ENCODE measurements at places on chromosomes 7 and 10. TPM values are rescaled to one million over a fixed set of nuclear protein-coding genes. Genes with fewer than 3 reads are reported as not detected.
A peak's percentile ranks its signal among the peaks of the same experiment; 100 is the strongest.

DNA sequence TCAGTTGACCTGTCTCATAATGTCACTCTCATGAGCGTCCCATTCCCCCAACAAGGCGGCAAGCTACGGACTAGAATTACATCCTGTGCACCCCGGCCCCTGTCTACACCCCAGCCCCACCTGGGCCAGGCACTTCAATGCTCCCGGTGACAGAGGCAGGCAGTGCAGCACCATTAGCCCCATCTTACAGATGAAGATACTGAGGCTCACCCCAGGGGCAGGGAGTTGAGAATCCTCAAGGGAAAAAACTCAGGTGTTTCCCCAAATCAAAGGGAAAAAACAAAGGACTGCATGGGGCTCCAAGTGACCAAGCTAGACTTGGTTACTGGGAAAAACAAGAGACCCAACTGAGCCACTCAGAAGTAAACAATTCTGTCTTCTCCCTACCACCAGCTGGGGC is 4.5 kb downstream of the DLG5 start:
- no peaks in the 10 kb centered on the region for H3K36me3 ChIP-seq
- H3K4me1 ChIP-seq, result peaks cover 46% of the 10 kb centered on the region
- no peak for DNase-seq

DNA sequence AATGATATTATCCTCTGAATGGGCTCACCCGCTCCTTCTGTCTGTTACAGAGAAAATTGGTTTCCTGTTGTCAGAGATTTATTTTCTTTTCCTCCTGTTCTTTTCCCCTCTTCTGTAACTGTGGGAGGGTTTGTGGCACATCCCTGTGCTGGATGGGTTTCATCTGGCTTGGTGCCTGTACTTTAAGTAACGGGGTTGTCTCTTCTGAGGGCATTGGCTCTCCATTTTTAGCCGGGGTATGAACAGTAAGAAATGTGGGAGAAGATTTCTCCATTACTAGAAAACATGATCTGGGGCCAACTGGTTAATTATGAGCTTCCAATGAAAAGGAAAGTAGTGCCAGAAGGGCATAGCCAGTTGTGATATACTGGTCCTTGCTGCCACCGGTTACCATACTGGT is 142.6 kb downstream of the SND1 start:
- no peak overlapping the region for H3K27ac ChIP-seq
- no peaks in the 10 kb centered on the region for H3K4me1 ChIP-seq
- no peak for DNase-seq

- no peaks in the 10 kb centered on the region for H3K36me3 ChIP-seq
- DNase-seq, result no peak
- H3K27ac ChIP-seq, result no peak overlapping the region
- no peaks in the 10 kb centered on the region for H3K27me3 ChIP-seq
These were observed 40.6 kb downstream of the ZNF438 start for GRCh38 chr10:30990971-30991646.

- no peak overlapping the region for H3K27ac ChIP-seq
- H3K36me3 ChIP-seq, result no peaks in the 10 kb centered on the region
- H3K27me3 ChIP-seq, result no peaks in the 10 kb centered on the region
- no peak for DNase-seq
- no peak overlapping the region for H3K4me3 ChIP-seq
These were observed 46.7 kb downstream of the HTRA1 start for GRCh38 chr10:122508021-122508420.

GRCh38 chr7:132758986-132759385 is 182.7 kb upstream of the PLXNA4 start:
- no peaks in the 10 kb centered on the region for H3K27me3 ChIP-seq
- H3K27ac ChIP-seq, result no peak overlapping the region
- no peak overlapping the region for H3K4me3 ChIP-seq

DNA sequence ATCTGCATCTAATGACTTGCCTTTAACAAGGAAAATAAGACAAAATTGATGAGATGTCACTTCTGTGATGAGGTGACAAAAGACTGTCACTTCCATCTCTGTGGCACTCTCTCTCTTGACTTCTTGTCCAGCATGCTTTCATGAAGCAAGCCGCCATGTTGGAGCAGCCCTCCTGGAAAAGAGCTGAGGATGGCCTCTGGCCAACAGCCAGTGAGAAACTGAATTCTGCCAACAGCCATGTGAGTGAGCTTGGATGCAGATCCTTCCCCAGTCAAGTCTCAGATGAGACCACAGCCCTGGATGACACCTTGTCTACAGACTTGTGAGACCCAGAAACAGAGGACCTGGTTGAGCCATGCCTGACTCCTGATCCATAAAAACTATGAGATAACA is 412.6 kb upstream of the SHH start:
- no peaks in the 10 kb centered on the region for H3K4me1 ChIP-seq
- no peak overlapping the region for H3K4me3 ChIP-seq
- no peaks in the 10 kb centered on the region for H3K36me3 ChIP-seq
- DNase-seq, result no peak
- no peak overlapping the region for H3K27ac ChIP-seq

Gene CCZ1
- 128 TPM for total RNA-seq

GRCh38 chr10:97849687-97850402 is at the start of gene GOLGA7B:
GOLGA7B (plus strand) TSS chr10:97849843; CDS start chr10:97850304, 461 bp downstream.
- no peak within 1 kb of the TSS for H3K27ac ChIP-seq
- H3K4me1 ChIP-seq, result no peaks in the 10 kb centered on the region
- peak within 1 kb of the TSS; percentile 62 for H3K4me3 ChIP-seq

DNA sequence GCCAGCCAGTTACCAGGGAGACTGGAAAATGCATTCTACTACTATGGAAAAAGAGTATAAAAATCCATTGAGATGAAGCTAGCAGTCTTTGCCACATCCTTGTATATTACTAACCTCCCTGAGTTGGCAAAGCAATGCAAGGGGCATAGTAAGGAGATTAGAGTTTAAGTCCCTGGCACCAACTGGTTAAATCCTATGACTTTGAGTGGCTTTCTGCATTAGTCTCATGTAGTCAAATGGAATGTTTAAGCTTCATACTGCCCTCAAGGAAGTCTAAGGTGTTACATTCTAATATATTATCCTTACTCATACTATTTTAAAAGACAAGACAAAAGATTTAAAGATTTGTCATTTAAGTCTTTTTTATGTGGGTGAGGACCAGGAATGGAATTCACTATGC is 110.1 kb downstream of the INHBA start:
- DNase-seq, result no peak
- H3K4me1 ChIP-seq, result no peaks in the 10 kb centered on the region
- no peak overlapping the region for H3K27ac ChIP-seq

Gene TAS2R4
- total RNA-seq, result 0.57 TPM

Gene OR9A2
- not detected for total RNA-seq

Gene ARHGEF5
- 37.1 TPM for total RNA-seq

Gene GPR26
- not detected for total RNA-seq

GRCh38 chr10:1516492-1517165 is 220.7 kb downstream of the ADARB2 start:
- no peaks in the 10 kb centered on the region for H3K36me3 ChIP-seq
- no peak overlapping the region for H3K4me3 ChIP-seq
- H3K4me1 ChIP-seq, result no peaks in the 10 kb centered on the region
- no peak overlapping the region for H3K27ac ChIP-seq
- no peak for DNase-seq
- peaks cover 5% of the 10 kb centered on the region for H3K27me3 ChIP-seq

DNA sequence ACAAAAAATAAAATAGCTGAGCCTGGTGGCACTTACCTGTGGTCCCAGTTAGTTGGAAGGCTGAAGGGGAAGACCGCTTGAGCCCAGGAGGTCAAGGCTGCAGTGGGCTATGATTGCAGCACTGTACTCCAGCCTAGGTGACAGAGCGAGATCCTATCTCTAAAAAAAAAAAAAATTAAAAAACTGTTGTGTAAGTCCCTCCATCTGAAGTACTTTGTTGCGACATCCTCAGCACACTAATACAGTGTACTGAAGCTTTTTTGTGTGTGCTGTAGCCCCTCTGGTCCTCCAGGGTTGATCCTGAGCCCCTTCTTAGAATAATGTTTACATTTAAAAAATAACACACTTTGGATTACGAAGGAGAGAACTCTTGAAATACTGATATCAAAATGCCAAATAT is 71.3 kb downstream of the PFKFB3 start:
- no peak overlapping the region for H3K4me3 ChIP-seq
- H3K4me1 ChIP-seq, result no peaks in the 10 kb centered on the region
- no peak for DNase-seq
- no peaks in the 10 kb centered on the region for H3K27me3 ChIP-seq
- no peaks in the 10 kb centered on the region for H3K36me3 ChIP-seq

- H3K36me3 ChIP-seq, result no peaks in the 10 kb centered on the region
- H3K27ac ChIP-seq, result peak overlapping the region; percentile 69
- no peak overlapping the region for H3K4me3 ChIP-seq
- H3K27me3 ChIP-seq, result no peaks in the 10 kb centered on the region
- peaks cover 22% of the 10 kb centered on the region for H3K4me1 ChIP-seq
These were observed 59.1 kb downstream of the ZNF365 start for GRCh38 chr10:62433181-62433692.

DNA sequence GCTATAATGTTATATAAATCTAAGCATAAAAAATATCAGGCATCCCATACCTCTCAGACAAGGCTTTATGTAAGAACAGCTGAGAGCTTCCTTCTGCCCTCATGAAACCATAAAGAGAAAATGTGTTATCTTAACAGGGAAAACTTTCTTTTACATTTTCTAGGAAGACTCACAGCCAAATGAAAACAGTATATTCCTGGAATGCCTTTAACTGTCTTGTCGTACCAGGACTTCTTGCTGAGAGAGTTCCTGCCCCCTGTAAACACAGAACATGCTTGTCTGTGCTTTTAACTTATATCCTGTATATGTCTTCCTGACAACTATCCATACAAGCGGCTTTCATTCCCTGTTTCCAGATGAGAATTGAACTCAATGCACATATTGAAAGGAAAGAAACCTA is 64.8 kb upstream of the AHR start:
- no peaks in the 10 kb centered on the region for H3K27me3 ChIP-seq
- H3K27ac ChIP-seq, result peak overlapping the region; percentile 90
- peak; percentile 22 for DNase-seq

DNA sequence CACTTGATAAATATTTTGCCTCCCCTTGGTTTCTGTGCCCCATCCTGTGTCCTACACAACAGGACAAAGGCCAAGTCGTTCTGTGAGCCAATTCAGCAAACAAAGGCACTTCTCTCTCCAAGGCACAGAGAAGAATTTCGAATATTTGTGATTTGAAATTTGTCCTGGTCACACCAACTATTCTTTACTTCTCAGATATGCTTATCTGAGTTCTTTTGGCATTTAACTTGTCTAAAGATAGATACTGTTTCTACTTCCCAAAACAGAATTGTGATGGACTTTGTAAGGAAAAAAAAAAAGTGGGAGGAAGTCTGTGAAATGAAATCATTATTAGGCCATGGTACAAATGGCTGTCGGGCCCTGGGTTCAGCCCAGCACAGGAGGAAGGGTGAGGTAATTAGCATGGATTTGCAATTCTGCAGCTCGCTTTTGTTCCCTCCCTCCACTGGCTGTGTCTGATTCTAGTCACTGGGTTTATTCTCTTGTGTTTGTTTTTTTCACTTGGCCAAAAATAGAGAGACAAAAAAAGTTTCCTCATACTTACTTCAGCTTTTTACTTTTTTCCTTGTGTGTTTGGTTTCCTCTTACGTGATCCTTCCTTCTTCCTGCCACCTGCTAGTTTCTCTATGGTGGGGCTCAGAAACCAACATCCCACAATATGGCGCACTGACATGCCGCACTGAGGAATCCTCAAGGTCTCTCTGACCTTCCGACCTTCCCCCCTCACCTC is 108.2 kb upstream of the MKLN1 start:
- H3K4me1 ChIP-seq, result no peaks in the 10 kb centered on the region
- H3K4me3 ChIP-seq, result no peak overlapping the region
- DNase-seq, result no peak
- H3K36me3 ChIP-seq, result no peaks in the 10 kb centered on the region

Gene CALHM3
- total RNA-seq, result not detected

Gene LRIT1
- not detected for total RNA-seq

Gene ADRB1
- total RNA-seq, result 12.9 TPM

Gene GSTO2
- total RNA-seq, result 28.5 TPM

Gene IKZF5
- 8.6 TPM for total RNA-seq

DNA sequence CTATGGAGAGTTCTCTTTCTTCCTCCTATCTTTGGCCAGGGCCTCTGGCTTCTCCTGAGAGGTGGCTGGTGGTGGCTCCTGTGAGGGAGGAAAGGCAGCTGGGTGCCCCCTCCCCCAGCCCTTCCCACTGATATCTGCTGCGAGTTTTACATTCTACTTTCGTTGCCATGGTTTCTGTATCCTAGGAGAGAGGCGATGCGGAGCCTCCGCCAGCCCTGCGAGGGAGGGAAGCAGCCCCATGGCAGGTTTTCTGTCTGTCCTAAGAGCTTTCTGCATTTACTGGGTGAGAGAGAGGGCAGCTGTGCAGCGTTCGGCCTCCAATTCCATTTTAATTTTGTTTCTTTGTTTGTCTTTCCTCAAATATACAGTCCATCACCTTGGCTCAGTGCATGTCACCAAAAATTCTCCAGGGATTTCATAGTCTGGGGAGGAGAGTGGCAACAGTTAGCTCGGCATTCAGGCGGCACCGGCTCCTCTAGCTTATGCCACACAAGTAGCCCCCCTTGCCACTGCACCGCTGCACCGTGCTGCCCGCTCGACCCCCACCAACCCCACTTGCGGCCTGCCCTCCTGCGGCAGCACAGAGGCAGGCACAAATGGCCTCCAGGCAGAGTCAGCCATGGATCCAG is 20.4 kb downstream of the DNAJB12 start:
- H3K4me1 ChIP-seq, result peaks cover 50% of the 10 kb centered on the region
- DNase-seq, result no peak
- no peaks in the 10 kb centered on the region for H3K27me3 ChIP-seq
- H3K27ac ChIP-seq, result peak overlapping the region; percentile 50
- H3K4me3 ChIP-seq, result no peak overlapping the region

DNA sequence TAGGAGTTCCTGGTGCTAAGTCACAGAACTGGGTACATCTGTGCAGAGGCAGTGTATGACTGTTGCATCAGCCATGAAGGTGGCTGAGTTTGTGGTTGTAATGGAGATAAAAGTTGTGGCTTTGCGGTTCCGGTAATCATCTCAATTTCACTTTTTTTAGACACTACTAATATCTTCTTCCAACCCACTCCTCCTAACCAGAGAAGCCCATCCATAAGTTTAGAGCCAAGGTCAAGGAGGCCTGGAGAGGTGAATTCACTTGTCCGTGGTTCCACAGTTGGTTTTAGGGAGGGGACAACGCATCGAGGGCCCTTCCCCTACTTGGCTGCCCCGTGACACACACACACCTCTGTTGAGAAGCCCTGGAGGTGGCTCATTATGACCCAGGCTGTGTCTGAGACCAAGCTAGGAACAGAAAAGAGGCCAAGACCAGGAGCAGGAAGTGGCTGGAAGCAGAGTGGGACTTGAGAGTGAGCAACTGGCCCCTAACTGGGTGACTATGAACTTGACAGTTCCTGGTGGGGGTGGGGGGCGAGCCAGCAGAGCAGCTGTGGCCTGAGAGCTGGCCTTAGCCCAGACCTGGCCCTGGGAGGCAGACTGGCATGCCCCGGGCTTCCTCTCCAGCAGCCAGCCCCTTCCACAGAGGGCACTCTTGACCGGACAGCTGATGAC is 66.8 kb upstream of the COL13A1 start:
- no peak overlapping the region for H3K4me3 ChIP-seq
- DNase-seq, result no peak
- H3K27ac ChIP-seq, result no peak overlapping the region
- H3K27me3 ChIP-seq, result no peaks in the 10 kb centered on the region
- H3K4me1 ChIP-seq, result no peaks in the 10 kb centered on the region

GRCh38 chr10:16789261-16789660 is 28.0 kb downstream of the RSU1 start:
- no peaks in the 10 kb centered on the region for H3K4me1 ChIP-seq
- H3K36me3 ChIP-seq, result no peaks in the 10 kb centered on the region
- H3K27me3 ChIP-seq, result no peaks in the 10 kb centered on the region
- H3K27ac ChIP-seq, result no peak overlapping the region
- DNase-seq, result no peak

- H3K4me3 ChIP-seq, result no peak overlapping the region
- H3K4me1 ChIP-seq, result peaks cover 16% of the 10 kb centered on the region
- peaks cover 5% of the 10 kb centered on the region for H3K36me3 ChIP-seq
- no peaks in the 10 kb centered on the region for H3K27me3 ChIP-seq
- DNase-seq, result no peak
These were observed 24.9 kb downstream of the BZW2 start for GRCh38 chr7:16670731-16671344.
